Uterine smooth muscle cell (primary cell): ENCODE measurements at places on chromosomes 12 and 14. TPM values are rescaled to one million over a fixed set of nuclear protein-coding genes. Genes with fewer than 3 reads are reported as not detected.

The CHPT1 gene
- total RNA-seq: 49.6 and 60.9 TPM in 2 replicates

The NKX2-1 gene
- not detected in 2 replicates for total RNA-seq

The PTGER2 gene
- 17.5 and 22.9 TPM in 2 replicates for total RNA-seq

The TCTN2 gene
- 12.7 and 13.6 TPM in 2 replicates for total RNA-seq

The ZNF10 gene
- total RNA-seq: 5.8 and 7.0 TPM in 2 replicates
